Stimulated activated CD4-positive, alpha-beta T cell treated with anti-CD3 and anti-CD28 coated beads, Interleukin-2, amount 100 ng/mL, for 48 hours (primary cell): ENCODE measurements at places on chromosomes 2 and 18.

- DNase-seq = no peak
Observed at GRCh38 chr2:1766425-1766824, 22.1 kb upstream of the PXDN start.

DNA sequence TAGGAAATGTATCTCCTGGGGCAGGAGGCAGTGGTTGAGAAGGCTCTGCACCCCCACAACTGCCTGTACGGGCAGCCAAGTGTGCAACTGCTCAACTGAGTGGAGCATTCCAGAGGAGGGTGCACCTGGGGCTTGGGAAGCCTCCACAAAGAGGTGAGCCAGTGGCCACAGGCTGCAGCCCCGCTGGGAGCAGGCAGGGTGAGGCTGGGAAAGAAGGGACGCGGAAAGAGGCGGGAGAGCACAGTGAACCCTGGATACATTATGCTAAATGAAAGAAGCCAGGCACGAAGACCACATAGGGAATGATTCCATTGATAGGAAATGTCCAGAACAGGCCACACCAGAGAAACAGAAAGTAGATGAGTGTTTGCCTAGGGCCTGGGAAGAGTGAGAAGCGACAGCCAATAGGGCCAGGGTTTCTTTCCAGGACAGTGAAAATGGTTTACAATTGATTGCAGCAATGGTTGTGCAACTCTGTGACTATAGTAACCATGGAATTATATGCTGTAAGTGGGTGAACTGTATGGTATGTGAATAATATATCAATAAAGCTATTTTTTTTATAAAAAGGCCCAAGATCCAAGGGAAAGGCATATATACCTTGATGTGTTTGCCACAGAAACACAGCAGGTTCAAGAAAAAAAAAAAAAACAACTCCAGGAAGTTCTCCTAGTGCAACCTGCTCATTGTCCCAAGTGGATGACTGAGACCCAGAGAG is 82.4 kb downstream of the DDX1 start:
- no peak for DNase-seq

- DNase-seq = no peak
Observed at GRCh38 chr2:3523551-3524041, 4.3 kb upstream of the ADI1 start.

- no peak for DNase-seq
Observed at GRCh38 chr2:180715044-180715443, 265.4 kb upstream of the UBE2E3 start.

- DNase-seq = no peak
Observed at GRCh38 chr18:71237641-71238040, 948.8 kb downstream of the SOCS6 start.

GRCh38 chr2:60262178-60262577 is 291.3 kb downstream of the BCL11A start:
- no peak for DNase-seq

DNA sequence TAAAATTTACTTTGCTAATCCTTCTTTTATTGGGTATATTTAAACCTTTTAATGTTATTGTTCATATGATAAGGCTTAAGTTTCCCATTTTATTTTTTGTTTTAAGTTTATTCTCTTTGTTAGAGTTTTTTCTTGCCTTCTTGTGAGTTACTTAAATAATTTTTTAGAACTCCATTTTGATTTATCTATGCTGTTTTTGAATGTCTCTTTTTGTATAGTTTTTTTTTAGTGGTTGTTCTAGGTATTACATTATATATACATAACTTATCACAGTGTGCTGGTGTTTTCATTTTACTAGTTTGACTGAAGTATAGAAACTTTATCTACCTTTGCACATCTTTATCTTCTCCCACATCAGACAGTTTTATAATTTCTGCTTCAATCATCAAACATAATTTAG is 49.4 kb upstream of the TGFA start:
- DNase-seq = no peak

GRCh38 chr2:226154610-226155009 is 645.0 kb downstream of the IRS1 start:
- DNase-seq = no peak

GRCh38 chr18:63858456-63858855 is 29.0 kb upstream of the SERPINB2 start:
- no peak for DNase-seq

GRCh38 chr18:2921778-2922177 is 75.0 kb downstream of the EMILIN2 start:
- no peak for DNase-seq

GRCh38 chr2:7044253-7045250 is 127.3 kb downstream of the RNF144A start:
- peak; percentile 63 for DNase-seq

DNA sequence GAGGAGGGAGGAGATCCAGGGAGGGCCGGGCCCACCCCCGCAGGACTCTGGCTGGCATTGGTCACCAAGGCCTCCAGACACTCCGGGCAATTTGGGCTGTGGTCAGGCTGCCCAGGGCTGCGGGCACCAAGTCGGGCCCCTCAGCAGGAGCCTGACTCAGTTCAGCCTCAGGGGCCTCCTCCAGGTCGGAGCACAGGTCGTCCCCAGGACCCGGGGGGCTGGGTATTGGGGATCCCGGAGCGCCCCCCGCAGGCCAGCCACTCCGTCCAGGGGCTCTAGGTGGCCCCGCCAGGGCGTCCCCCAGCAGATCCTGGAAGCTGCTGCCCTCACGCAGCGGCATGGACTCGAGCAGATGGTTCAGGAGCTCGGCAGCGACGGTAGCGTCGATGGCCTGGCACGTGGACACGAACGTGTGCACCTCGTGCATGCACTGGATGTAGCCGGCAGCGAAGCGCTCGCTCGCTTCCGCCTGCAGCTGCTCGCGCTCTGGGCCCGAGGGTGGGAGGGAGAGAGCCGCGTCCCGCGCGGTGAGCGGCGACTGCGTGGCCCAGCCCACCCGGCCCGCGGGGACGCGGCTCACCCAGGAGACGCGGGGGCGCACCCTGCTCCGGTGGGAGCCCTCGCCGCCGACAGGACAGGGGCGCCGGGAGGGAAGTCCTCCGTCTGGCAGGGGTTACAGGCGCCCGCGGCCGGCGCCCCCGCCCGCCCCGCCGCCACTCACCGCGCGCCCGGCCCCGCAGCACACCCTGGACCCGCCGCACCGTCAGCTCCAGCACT is 884 bp downstream of the HES6 start:
- peak; percentile 23 for DNase-seq

- no peak for DNase-seq
Observed at GRCh38 chr2:240955306-240956170, 42.9 kb upstream of the SNED1 start.

GRCh38 chr2:235234736-235235135 is 259.1 kb upstream of the AGAP1 start:
- no peak for DNase-seq

- DNase-seq = no peak
Observed at GRCh38 chr2:46780411-46780800, 135.2 kb downstream of the MCFD2 start.

GRCh38 chr2:115057473-115057872 is 615.0 kb downstream of the DPP10 start:
- DNase-seq = no peak

DNA sequence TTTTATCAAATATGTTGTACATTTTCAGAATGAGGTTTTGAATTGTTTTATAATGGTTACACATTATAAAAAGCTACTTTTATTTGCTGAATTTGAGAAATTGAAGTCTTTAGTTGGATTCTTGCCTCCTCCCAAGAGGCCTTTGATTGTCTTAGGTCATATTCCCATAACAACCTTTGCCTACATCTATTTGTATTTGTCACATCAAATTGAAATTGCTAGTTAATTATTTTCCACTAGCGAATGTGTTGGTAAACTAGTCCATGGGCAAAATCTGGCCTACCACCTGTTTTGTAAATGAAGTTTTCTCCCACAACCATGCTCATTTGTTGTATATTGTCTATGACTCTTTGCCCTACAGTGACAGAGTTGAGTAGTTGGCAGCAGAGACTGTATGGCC is 60.4 kb downstream of the CCDC138 start:
- no peak for DNase-seq

- DNase-seq = no peak
Observed at GRCh38 chr2:166376488-166376828, 714 bp upstream of the SCN9A start.

DNA sequence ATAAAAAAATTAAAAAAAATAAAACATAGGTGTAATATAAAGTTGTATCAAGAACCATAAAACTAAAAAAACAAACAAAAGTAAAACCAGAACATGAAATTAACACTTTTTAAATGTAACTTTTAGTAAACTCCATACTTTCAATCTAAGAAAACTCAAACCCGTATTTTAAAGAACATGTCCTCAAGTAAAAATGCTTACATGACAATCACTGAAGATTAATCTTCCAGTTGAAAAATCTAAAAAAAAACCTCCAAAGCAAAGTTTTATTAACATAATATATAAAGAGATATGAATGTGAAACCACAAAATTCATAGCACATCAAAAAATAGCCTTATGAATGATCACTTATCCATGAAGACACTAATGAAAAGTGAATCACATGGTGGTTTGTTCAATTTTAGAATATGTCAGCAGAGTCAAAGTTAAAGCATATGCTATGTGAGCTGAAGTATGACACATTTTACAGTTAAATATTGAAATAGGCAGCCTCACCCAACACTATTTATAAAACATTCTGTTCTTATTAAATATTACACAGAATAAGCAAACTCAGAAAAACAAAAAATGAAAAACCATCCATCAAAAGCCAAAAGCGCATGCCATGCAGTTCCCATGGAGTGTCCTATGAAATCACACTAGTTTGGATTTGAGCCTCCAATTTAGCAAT is 23.1 kb upstream of the CHAC2 start:
- DNase-seq = no peak

- DNase-seq = no peak
Observed at GRCh38 chr2:238362626-238363025, 42.3 kb downstream of the TRAF3IP1 start.

DNA sequence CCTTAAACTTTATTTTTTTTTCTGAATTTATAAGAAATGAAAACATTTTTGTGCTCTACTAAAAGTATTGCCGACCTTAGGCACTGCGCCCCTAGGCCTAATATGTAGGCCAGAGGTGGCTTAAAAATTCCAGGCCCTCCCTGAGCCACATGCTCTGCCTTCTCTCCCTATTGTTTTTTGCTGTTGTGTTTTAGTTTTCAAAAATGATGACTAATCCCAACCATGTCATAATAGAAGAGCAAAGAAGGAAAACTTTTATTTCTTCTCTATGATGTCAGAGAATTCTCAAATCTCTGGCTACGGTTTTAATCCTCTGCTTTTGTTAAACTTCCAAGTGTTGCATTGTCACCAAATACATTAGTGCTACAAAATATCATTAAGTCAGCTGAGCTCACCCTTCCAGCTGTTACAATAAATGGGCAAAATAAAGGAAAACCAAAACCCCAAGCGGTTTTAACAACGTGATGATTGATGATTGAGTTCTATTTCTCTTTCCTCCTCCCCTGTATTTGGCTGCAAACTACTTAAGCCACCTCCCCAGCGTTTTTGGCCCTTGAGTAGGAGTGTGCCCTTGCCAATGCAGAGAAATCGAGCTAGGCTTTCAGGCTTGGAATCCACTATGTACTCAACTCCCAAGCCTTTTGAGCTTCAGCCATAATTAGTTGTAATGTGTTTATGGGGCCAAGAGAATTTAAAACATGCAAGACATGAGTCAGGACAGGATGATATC is 163.5 kb upstream of the POU3F3 start:
- no peak for DNase-seq

- no peak for DNase-seq
Observed at GRCh38 chr18:31688606-31689005, 4.2 kb upstream of the B4GALT6 start.

DNA sequence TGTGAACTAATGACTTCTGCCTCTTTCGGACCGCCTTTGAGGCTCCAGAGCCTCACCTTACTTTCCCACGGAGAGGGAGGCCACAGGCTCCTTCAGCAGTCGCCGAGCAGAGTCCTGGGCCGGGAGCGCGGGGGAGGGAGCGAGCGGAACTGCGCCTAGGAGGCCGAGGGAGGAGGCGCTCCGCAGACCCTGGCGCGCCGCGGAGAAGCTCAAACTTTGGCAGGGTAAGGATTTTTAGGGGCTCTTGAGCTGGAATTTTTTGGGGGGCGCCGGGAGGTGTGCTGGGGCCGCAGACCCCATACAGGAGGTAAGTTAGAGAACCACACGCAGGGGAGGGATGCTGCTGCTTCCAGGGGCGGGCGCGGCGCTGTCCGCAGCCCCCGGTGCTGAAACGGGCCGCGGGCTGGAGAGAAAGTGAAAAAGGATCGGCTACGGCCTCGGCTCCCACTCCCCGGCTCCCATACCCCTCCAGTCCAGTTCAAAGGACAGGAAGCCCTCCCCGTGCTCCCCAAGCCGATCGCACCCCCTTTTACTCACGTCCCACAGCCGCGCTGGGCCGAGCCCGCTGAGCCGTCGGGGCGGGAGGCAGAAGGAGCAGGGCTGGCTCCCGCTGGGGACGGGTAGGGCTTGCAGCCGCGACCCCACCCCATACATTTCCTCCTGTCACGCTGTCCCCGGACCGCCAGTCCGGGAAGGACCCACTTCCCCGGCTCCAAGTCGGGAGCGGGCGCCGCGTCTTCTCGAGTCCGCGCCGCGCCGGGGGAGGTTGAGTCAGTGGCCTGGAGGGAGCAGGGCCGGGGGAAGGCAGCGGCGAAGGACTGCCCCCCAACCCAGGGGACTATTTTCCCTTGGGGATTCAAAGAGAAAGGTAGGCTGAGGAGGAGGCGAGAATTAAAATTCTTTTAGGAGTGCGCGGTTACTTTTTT is at the start of gene CNGA3:
CNGA3 (plus strand) TSS at position 146 of the 926 bp plus-strand sequence. CDS start 23,520 bp downstream, outside the sequence.
- peak; percentile 8 for DNase-seq

GRCh38 chr2:199458009-199458805 is 468 bp upstream of the SATB2 start:
- no peak for DNase-seq

DNA sequence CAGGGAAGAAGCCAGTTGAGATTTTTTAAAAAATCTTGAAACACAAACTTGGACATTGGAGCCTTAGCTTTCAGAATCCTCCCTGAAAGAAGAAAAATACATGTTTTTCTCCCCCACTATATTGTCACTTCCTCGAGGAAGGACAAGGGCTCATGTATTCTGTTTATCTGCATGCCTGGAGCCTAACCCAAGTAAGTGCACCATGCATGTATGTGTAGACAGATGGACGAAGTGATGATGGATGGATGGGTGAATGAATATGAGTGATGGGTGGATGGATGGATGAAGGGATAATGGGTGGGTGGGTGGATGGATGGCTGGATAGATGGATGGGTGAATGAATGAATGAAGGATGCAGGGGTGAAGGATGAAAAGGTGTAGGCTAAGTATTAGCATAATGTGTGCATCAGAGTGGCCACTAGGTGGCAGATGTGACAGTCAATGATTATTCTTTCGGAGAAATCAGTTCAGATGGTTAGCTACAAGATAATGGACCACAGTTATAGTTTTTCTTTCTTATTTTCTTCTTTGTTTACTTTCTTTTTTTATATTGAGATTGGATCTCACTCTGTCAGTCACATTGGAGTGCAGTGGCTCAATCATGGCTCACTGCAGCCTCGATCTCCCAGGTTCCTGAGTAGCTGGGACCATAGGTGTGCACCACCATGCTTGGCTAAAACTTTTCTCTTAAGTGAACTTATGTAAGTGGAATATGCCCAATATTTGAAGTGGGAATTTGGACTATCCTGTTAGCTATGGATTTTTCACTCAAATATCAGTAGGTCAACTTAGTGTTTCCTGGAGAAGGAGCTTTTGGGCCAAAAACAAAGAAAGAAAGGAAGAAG is 18.5 kb upstream of the CCDC93 start:
- DNase-seq = peak; percentile 33

GRCh38 chr2:231034291-231034882 is 2.9 kb upstream of the C2orf72 start:
- no peak for DNase-seq
